NCI-H748 treated with DMSO at 0.1 percent for 48 hours (cell line): ENCODE measurements at places on chromosomes 12 and 14.

DNA sequence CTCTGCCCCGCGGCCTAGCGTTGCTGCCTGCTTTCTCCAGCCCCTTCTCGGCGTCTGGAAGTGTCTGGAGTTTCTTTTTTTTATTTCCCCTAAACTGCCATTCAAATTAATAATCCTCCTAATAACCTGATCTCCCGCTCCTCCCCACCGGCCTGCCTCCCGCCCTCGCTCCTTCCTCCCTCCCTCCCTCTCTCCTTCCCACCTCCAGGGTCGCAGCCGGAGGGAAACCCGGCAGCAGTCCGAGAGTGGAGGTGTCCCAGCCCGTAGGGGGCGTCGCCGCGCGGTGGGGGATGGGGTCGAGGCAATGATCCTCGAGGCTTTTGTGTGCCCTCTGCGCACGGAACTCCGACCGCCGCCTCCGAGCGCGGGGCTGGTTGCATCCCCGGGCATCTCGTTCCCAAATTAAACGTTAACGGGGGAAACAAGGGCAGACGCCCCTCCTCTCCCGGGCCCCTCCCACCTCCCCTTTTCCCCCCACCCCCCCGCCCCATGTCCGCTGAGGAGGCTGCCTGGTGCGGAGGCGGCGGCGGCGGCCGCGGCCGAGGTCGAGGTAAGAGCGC is 1.0 kb upstream of the SOCS2 start:
- DNase-seq: peak; percentile 21

- no peak for DNase-seq
Observed at GRCh38 chr12:106412563-106412962, 55.0 kb downstream of the POLR3B start.

GRCh38 chr12:52521568-52522266 is 1.5 kb upstream of the KRT5 start:
- no peak for DNase-seq

DNA sequence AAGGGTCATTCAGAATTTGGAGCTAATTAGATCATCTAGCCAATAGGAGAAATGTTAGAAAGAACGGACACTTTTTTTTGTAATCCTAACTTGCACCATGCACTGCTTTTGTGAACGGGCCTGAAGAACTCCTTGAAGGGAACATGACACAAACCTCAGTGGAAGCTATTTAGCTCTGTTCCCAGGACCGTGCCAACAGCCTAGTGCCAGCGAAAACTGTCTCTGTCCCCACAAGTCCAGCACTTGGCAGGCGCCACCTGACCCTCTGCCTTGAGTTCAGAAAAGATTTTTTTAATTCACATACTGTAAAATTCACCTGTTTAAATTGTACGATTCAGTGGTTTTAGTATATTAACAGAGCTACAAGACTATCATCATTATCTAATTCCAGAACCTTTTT is 31.3 kb upstream of the KCNA5 start:
- DNase-seq: no peak

DNA sequence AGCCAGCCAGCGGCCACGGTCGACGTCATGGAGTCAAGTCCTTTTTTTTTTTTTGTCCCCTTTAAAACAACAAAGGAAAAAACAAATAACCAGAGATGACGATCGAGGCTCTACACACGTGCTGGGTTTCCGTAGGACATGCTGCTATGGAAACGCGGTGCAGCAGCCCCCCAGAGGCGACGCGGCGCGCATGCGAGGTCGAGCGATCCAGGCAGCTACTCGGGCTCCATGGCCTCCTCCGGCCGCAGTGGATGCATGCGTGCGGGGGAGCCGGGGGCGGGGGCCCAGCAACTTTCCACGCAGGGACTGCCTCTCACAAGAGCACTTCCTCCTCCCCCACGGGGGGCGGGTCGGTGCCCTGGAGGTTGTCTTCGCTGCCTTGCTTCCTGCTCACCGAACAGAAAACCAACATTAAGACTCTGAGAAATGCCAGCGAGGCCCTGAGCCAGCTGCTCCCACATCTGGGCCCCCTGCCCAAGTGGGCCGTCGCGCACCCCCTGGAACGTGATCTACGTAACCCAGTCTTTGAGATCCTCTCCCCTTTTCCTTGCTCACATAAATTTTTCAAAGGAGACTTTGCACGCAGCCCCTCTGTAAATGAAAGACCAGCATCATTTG is 30.7 kb downstream of the P2RX4 start:
- no peak for DNase-seq

DNA sequence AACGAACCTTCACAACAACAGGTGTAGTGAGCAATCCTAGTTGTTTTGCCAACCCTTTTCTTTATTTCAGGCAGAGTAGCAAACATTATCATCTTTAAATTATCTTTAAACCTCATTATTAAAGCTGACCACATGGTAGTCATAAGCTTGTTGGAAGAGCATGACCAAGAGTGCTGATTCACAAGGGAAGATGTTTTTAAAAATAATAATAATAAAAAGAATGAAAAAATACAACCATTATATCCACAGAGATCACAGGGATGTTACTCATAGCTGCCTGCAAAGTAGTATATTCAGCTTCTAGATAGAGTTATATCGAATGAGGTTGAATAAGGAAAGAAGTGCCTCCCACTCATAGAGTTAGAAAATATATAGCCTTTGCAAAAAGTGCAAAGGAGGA is 101.0 kb upstream of the FLRT2 start:
- DNase-seq: no peak

DNA sequence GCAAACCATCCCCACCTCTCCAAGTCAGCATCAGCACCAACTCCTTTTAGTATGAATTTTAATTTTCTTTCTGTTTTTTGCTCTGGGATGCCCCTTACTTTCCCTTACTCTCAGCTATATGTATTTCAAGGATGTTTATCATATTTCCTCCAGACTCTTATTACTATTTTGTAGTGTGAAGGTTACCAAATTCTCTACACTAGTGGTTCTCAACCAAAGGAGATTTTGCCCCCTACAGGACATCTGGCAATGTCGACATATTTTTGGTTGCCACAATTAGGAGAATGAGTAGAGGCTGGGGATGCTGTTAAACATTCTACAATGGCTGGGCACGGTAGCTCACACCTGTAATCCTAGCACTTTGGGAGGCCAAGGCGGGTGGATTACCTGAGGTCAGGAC is 29.1 kb upstream of the SOS2 start:
- no peak for DNase-seq

GRCh38 chr12:93379326-93379980 is 1.7 kb downstream of the NUDT4 start:
- peak; percentile 51 for DNase-seq

DNA sequence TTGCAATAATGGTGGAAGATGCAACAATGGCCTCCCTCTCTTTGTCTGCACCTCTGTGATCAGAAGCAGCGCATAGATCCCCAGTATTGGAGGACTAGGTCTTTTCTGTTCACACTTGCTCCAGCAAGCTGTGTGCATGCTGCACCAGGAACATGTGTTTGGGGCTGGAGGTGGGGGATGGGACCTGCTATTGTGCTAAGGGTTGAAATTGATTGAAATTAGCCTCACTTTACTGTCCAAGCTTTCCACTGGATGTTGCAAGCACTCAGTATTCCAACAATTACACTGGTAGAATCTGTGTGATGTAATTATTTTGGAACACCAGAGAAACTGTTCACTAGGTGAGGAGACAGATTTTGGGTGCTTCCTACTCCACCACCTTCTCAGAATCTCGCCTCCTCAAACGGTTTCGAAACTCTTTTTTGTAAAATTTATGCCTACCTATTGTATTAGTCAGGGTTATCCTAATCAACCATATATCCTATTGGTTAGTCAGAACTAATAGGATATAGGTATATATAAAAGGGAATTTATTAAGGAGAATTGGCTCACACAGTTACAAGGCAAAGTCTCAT is 35.6 kb downstream of the IFT81 start:
- DNase-seq: no peak

DNA sequence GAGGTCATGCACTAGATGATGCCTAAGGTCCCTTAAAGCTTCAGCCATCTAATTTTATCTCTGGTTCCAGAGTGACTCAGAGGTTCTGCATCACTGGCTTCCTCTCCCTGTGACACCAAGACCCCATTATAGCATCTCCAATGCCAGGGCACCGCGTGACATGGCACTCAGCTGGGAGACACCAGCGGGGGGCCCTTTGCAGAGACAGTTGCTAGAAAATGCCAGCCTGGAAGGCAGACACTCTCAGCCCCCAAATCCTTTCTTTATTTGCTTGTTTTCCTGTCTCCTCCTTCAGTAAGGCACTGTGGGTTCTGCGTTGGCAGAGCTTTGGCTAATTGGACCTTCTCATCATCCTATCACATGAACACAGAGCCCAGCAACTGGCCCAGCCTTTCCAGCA is 123.5 kb upstream of the VRK1 start:
- no peak for DNase-seq

GRCh38 chr12:129903092-129903945 is 506 bp downstream of the TMEM132D start:
- peak; percentile 42 for DNase-seq

DNA sequence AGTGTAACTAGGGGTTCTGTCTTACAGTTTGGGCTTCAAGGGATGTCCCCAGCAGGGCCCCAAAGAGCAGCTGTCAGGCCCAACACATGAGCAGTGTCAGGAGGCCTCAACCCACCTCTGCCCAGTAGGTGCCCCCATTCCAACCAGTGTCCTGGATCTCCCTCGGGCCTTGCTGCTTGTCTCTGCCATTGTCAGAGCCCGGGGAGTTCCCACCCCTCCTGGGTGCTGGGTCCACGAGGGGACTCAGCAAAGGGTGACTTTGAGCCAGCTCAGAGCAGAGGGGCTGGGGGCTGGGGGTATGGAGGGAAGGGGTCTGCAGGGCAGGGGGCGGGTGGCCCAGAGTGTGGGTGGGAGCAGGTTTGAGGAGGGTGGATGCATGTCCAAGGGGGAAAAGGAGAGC is 18.0 kb upstream of the BEGAIN start:
- DNase-seq: no peak

DNA sequence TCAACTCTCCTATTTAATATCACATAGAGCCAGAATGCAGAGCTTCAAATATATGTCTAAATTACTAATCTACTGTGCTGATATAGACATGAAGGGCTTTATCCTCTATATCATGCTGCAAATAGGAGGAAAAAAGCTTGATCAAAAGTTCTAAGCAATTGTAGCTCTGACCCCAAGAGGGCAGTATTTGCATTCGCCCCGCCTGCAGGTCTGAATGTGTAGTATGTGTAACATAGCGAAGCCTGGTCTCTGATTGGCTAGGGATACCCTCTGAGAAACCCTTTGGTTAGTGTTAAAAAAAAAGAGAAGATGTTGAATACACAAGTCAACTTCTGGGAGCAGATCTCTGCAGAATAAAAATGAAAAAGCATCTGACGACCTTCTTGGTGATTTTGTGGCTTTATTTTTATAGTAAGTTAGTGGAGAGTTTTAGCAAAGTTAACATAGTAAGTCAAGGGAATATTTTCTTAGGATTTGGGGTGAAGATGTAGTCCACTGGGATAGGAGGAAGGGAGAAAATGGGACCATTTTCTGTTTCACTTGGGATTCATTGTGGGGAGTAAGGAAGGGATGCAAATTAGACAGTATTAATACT is 151.6 kb upstream of the OR4E1 start:
- DNase-seq: no peak
